Activated CD4-positive, alpha-beta T cell treated with anti-CD3 and anti-CD28 coated beads, Interleukin-2, amount 50 U/mL, for 1 hour (primary cell): ENCODE measurements at places on chromosomes 3 and 15.

DNA sequence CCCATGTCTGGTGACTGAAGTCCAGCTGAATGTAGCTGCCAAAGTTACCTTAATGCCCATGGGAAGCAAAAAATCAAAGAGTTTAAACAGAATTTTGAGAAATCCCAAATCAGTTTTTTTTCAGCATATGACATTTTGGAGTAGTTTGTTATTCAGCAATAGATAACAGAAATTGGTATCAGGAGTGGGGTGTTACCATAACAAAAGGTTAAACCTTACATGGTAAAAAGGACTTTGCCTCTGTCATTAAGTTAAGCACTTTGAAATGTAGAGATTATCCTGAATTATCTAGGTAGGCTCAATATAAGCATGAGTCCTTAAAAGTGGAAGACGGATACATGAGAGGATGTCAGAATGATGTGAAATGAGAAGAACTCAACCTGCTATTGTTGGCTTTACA lies 32.1 kb downstream of the DTWD1 start:
- DNase-seq = no peak

DNA sequence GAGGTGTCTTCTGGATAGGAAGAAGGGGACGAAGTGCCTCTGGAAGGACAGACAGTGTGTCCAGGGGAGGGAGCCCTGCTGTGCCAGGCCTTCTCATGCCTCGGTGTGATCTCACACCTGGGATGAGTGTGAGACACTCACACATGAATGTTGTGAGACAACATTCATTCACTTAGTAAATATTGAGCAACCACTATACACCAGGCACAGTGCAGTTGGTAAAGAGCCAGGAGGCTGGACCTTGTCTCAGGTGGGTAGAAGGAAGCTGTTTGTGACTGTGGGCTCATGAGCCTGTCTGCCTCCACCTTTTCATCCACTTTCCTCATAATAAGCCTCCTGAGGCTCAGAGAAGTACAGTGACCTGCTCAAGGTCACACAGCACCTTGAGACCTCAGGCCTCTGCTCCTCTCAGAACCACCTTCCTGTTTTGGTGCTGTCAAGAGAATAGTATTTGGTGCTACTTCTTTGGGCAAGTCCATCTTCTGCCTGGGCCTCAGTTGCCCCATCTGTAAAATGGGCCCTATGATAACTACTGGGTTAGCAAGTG lies 20.9 kb downstream of the SLC6A6 start:
- no peak for DNase-seq

- no peak for DNase-seq
Observed at GRCh38 chr15:89714775-89715174, 24.2 kb downstream of the WDR93 start.

GRCh38 chr15:69497076-69497475 lies 44.5 kb downstream of the RPLP1 start:
- DNase-seq = no peak

DNA sequence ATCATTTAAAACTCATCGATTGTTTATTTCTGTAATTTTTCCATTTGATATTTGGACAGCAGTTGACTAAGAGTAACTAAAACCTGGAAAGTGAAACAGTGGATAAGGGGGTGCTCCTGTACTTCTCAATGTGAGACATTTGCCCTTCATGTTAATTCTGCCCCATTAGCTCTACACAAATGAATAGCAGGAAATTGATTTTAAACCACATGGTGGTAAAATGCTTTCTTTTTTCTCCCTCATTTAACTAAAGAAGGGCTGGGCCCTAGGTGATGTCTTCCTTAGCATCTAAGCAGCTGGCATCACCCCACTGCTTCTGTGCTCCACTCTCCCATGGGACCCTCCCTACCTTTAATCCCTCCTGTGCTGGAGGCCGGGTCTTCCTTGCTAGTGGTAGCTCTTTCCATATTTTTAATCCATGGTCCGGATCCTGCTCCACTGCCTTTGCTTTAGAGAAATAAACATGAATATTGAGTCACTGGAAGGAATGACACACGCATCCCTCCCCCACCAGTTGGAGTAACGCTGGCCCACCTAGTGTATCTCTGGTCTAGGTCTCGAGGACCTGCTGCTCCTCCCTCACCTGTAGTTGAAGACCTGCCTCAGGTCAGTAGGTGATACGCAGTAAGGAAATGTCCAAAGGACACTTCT lies 30.2 kb upstream of the LAMP3 start:
- DNase-seq = no peak

- no peak for DNase-seq
Observed at GRCh38 chr15:94682171-94682570, 450.8 kb downstream of the MCTP2 start.
